ENCODE measurements at places on chromosomes 3 and 15.

GRCh38 chr3:127539366-127540060 is 51.0 kb downstream of the TPRA1 start:
- no peaks in the 10 kb centered on the region for H3K36me3 ChIP-seq
- H3K4me1 ChIP-seq, result no peaks in the 10 kb centered on the region
- DNase-seq, result no peak
- H3K27ac ChIP-seq, result no peak overlapping the region
- peaks cover 8% of the 10 kb centered on the region for H3K27me3 ChIP-seq
- no peak overlapping the region for H3K4me3 ChIP-seq

GRCh38 chr3:115628075-115628412 is 4.7 kb downstream of the GAP43 start:
- no peak overlapping the region for H3K4me3 ChIP-seq
- peaks cover 50% of the 10 kb centered on the region for H3K27me3 ChIP-seq
- H3K27ac ChIP-seq, result no peak overlapping the region
- no peaks in the 10 kb centered on the region for H3K36me3 ChIP-seq

DNA sequence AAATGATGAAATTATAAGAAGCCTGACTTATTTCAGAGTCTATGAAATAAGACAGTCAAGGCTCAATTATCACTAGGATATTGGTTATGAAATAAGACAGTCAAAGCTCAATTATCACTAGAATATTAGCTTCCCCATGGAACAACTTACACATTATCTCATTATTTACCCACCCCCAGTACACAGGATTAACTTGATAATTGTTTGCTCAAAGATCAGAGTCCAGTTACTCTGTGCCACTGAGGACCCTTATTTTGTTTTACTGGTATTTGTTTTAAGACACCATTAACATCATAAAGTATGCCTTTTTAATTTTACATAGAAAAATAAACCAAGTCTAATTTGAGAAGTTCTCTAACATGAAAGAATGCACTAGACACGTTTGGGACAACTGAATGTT is 225.4 kb downstream of the SI start:
- H3K36me3 ChIP-seq, result no peaks in the 10 kb centered on the region
- no peak for DNase-seq
- H3K27me3 ChIP-seq, result no peaks in the 10 kb centered on the region
- no peak overlapping the region for H3K27ac ChIP-seq
- H3K4me3 ChIP-seq, result no peak overlapping the region

DNA sequence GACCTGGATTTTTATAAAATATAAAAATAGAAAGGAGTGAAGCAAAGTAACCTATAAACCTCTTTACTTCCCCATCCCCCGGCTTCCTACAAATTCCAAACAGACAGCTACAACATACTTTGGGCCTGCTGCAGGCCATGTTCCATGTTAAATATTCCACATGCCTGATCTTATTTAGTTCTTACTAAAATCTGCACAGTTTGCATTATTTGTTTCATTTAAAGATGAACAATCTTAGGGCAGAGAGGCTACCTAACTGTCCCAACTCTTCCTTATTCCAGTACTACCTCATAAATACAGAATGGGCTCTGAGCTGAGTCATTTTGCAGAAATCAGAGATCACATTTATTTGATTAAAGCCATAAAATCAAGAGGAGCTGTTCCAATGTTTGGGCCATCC is 665.0 kb downstream of the PDCD6IP start:
- no peaks in the 10 kb centered on the region for H3K4me1 ChIP-seq
- DNase-seq, result no peak
- no peaks in the 10 kb centered on the region for H3K27me3 ChIP-seq
- H3K27ac ChIP-seq, result no peak overlapping the region
- no peak overlapping the region for H3K4me3 ChIP-seq
- no peaks in the 10 kb centered on the region for H3K36me3 ChIP-seq

DNA sequence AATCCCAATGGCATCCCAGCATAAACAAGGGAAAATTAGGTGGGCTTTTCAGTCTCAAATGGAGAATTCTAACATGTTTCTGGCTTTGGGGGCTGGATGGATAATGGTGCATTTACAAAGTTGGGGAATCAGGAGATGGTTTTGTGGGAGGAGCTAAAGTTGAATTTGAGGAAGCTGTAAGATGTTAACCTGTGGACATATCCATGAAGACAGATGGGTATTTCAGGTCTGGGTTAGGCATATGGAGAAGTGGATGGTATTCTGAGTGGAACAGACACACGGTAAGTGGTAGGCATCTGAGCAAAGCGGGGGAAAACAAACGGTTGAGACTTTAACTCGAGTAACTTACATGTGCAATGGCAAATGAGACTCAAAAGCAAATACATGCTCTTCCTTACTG is 1.7 kb upstream of the LMLN start:
- H3K27ac ChIP-seq, result peak overlapping the region; percentile 80
- peaks cover 62% of the 10 kb centered on the region for H3K4me1 ChIP-seq
- H3K36me3 ChIP-seq, result peaks cover 31% of the 10 kb centered on the region
- H3K27me3 ChIP-seq, result no peaks in the 10 kb centered on the region

- H3K27ac ChIP-seq, result no peak overlapping the region
- no peaks in the 10 kb centered on the region for H3K36me3 ChIP-seq
- H3K27me3 ChIP-seq, result peaks cover 25% of the 10 kb centered on the region
- H3K4me3 ChIP-seq, result no peak overlapping the region
These were observed 422.6 kb downstream of the MECOM start for GRCh38 chr3:169240786-169241486.

GRCh38 chr3:152229692-152230091 is 39.0 kb upstream of the MBNL1 start:
- H3K36me3 ChIP-seq, result peaks cover 8% of the 10 kb centered on the region
- no peak for DNase-seq
- H3K4me1 ChIP-seq, result peaks cover 40% of the 10 kb centered on the region

GRCh38 chr15:70902107-70902506 is 9.5 kb downstream of the LRRC49 start:
- H3K27me3 ChIP-seq, result peaks cover 30% of the 10 kb centered on the region
- no peak overlapping the region for H3K27ac ChIP-seq
- no peaks in the 10 kb centered on the region for H3K36me3 ChIP-seq
- no peaks in the 10 kb centered on the region for H3K4me1 ChIP-seq
- H3K4me3 ChIP-seq, result no peak overlapping the region
- DNase-seq, result no peak

DNA sequence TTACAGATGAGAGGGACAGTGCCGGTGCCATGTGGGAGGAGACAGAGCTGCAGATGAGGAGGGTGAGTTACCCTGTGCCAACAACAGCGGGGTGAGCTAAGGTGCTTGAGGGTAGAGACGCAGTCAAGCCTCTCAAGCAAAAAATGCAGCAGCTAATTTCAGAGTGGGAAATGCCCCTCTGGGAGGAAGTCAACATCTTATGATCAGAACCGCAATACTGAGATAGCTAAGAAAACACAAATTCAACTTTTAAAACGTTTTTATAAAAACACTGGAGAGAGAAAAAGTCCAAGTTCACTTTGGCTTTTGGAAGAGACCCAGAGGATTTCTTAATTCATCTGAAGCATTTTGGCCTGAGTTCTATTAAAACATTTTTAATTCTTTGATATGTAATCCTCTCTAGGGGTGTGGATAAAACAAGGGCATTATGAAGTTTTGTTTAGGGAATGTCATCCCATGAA is 319.2 kb downstream of the SLC9A9 start:
- H3K4me1 ChIP-seq, result peaks cover 6% of the 10 kb centered on the region
- no peaks in the 10 kb centered on the region for H3K27me3 ChIP-seq
- no peak overlapping the region for H3K4me3 ChIP-seq
- no peak for DNase-seq

- H3K4me1 ChIP-seq, result peaks cover 25% of the 10 kb centered on the region
- DNase-seq, result no peak
- peaks cover 24% of the 10 kb centered on the region for H3K27me3 ChIP-seq
- H3K27ac ChIP-seq, result no peak overlapping the region
- no peak overlapping the region for H3K4me3 ChIP-seq
These were observed 100.8 kb upstream of the SLC6A6 start for GRCh38 chr3:14301558-14301957.

GRCh38 chr15:84033793-84034553 is 201.6 kb upstream of the GOLGA6L4 start:
- H3K27me3 ChIP-seq, result peaks cover 5% of the 10 kb centered on the region
- H3K4me1 ChIP-seq, result no peaks in the 10 kb centered on the region
- H3K4me3 ChIP-seq, result no peak overlapping the region
- H3K27ac ChIP-seq, result no peak overlapping the region

DNA sequence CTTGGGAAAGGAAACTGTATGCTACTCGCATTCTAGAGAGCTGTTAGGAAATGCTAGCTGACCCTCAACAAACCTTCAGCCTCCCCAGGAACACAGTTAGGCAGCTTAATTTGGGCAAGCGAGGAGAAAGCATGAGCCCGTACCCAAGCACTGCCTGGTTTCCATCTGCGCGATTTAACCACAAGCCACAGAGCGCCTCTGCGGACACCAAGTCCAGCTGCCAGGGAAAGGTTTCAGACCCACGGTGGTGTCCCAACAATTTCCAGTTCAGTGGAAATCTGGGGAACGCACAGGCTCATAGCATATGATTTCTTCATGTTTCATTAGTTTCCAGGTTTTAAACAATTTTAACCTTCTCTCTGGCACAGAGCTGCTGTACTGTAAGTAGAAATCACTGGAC is 617.6 kb downstream of the FHIT start:
- H3K36me3 ChIP-seq, result no peaks in the 10 kb centered on the region
- H3K27me3 ChIP-seq, result no peaks in the 10 kb centered on the region
- no peak overlapping the region for H3K4me3 ChIP-seq
- no peak for DNase-seq
- no peaks in the 10 kb centered on the region for H3K4me1 ChIP-seq

DNA sequence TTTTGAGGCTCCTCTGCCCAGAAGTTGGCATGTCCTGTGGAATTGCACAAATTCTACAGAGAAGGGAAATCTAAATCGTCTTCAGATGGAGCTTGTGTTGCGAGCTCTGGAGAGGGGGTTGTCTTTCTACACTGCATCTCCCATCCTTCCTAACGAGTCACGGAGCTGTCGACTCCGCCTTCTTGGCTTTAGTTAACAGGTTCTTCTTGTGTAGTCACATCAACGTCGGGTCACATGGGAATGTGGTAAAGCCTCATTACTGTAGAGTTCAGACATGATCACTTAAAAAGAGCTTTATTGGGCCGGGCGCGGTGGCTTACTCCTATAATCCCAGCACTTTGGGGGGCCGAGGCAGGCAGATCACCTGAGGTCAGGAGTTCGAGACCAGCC is 60.0 kb downstream of the DNASE1L3 start:
- H3K27ac ChIP-seq, result no peak overlapping the region
- no peak overlapping the region for H3K4me3 ChIP-seq
- H3K4me1 ChIP-seq, result peaks cover 3% of the 10 kb centered on the region

DNA sequence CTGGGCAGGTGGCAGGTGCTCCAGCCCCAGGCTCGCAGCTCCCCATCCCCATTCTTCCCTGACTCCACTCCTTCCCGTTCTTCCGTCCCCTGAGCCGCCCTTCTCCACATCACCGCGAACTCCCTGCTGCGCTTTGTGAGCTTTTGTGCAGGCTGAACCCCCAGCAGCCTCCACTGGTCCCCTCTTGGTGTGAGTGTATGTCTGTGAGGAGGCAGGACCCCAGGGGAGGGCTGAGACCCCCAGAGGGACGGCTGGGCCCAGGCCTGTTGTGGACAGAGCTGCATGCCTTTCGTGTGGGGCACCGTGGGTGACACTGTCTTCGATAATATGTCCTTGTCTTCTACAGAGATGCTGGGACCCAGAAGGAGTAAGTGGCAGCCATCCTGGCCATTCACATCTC is 7.3 kb upstream of the ITIH3 start:
- H3K27me3 ChIP-seq, result peaks cover 2% of the 10 kb centered on the region
- DNase-seq, result no peak
- no peak overlapping the region for H3K4me3 ChIP-seq

- H3K27me3 ChIP-seq, result peaks cover 11% of the 10 kb centered on the region
- no peaks in the 10 kb centered on the region for H3K36me3 ChIP-seq
- no peak overlapping the region for H3K27ac ChIP-seq
- no peak for DNase-seq
- peaks cover 14% of the 10 kb centered on the region for H3K4me1 ChIP-seq
These were observed 1.5 kb upstream of the DMXL2 start for GRCh38 chr15:51624022-51624421.

DNA sequence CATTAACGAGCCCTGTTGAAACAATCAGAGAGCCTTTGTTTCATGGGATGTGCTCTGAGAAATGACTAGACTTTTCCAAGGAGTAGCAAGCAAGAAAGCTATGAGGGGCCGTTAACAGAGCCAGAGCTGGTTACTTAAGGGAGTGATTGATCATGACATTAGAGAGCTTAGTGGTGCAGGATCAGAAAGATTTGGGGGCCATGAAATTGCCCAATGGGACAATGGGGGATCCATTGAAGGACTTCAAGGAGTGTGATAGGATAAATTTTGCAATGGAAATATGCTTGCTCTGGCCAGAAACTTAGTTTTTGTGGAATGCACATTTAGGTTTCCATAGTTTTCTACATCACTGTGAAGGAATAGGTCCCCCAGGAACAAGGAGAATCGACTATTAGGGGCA is 45.6 kb downstream of the LRRC3B start:
- no peaks in the 10 kb centered on the region for H3K27me3 ChIP-seq
- H3K4me1 ChIP-seq, result no peaks in the 10 kb centered on the region
- no peak for DNase-seq
- no peak overlapping the region for H3K27ac ChIP-seq

DNA sequence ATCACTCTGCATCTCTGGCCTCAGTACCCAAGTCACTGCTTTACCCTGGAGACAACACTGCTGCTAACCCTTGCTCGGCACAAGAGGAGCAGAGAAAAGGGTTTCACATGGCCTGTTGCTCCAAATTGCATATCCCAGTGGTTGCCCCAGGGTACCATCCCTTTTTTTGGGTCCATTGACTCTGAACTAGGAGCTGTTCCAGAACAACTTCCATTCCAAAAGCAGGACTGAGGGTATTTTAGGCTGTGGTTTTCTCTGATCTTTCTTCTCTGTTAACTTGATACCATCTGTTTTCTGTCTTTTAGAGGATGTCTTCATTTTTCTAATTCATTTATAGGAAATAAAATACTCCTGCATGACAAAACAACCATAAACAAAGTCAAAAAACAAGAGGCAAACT is 17.3 kb upstream of the RYK start:
- no peak overlapping the region for H3K4me3 ChIP-seq
- no peaks in the 10 kb centered on the region for H3K36me3 ChIP-seq
- no peaks in the 10 kb centered on the region for H3K4me1 ChIP-seq

GRCh38 chr15:50256188-50257041 is 9.1 kb downstream of the HDC start:
- H3K4me3 ChIP-seq, result no peak overlapping the region
- peaks cover 41% of the 10 kb centered on the region for H3K4me1 ChIP-seq
- H3K27me3 ChIP-seq, result no peaks in the 10 kb centered on the region
- no peak for DNase-seq

DNA sequence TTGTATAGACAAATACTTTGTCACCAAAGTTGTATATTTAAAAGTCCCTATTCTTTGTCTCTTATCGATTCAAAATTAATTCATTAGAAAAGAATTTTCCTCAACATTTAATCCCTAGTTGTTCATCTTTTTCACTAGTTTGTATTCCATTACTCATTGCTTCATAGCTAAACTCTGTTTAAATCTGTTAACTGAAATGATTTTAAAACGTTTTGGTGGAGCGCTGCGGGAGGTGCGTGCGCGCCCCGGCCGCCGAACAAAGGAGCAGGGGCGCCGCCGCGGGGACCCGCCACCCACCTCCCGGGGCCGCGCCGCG is 56.4 kb upstream of the GOLGA8A start:
- no peak overlapping the region for H3K27ac ChIP-seq
- H3K27me3 ChIP-seq, result peaks cover 81% of the 10 kb centered on the region
- peaks cover 6% of the 10 kb centered on the region for H3K4me1 ChIP-seq
- H3K4me3 ChIP-seq, result no peak overlapping the region

- H3K27ac ChIP-seq, result no peak overlapping the region
- H3K4me3 ChIP-seq, result peak overlapping the region; percentile 12
- no peak for DNase-seq
These were observed 10.6 kb downstream of the DENND6A start for GRCh38 chr3:57682284-57682683.

GRCh38 chr15:35519541-35520149 is 26.3 kb downstream of the DPH6 start:
- no peak overlapping the region for H3K4me3 ChIP-seq
- no peak for DNase-seq
- H3K27me3 ChIP-seq, result no peaks in the 10 kb centered on the region
